Right hindlimb (tissue), 1 donor: ENCODE measurements at places on chromosomes 4 and X.

GRCh38 chrX:149129767-149130166 lies 375.3 kb downstream of the IDS start:
- no peak for DNase-seq

GRCh38 chr4:110801591-110801990 lies 178.7 kb upstream of the PITX2 start:
- DNase-seq: no peak

GRCh38 chrX:118423558-118423957 lies 72.1 kb upstream of the DOCK11 start:
- no peak for DNase-seq

GRCh38 chr4:96154676-96155075 lies 314.8 kb downstream of the PDHA2 start:
- no peak for DNase-seq

DNA sequence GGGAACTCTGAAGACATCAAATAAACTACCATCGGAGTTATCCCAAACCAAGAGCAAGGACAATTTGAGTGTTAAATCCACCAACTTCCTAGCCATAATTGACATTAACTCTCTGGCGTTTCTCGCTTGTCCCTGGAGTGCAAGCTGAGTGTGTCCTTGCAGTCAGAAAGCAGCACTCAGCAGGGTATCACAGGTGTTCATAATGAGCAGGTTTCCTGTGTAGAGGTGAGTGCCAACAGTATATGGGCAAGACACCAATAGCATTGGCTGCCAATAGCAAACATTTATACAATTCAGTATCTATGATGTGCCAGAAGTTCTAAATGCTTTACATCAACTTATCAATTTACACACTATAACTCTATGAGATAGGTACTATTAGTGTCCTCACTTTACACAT lies 11.2 kb downstream of the BLTP1 start:
- DNase-seq: no peak
